ENCODE measurements at places on chromosomes 2 and 18.
A peak's percentile ranks its signal among the peaks of the same experiment; 100 is the strongest.

DNA sequence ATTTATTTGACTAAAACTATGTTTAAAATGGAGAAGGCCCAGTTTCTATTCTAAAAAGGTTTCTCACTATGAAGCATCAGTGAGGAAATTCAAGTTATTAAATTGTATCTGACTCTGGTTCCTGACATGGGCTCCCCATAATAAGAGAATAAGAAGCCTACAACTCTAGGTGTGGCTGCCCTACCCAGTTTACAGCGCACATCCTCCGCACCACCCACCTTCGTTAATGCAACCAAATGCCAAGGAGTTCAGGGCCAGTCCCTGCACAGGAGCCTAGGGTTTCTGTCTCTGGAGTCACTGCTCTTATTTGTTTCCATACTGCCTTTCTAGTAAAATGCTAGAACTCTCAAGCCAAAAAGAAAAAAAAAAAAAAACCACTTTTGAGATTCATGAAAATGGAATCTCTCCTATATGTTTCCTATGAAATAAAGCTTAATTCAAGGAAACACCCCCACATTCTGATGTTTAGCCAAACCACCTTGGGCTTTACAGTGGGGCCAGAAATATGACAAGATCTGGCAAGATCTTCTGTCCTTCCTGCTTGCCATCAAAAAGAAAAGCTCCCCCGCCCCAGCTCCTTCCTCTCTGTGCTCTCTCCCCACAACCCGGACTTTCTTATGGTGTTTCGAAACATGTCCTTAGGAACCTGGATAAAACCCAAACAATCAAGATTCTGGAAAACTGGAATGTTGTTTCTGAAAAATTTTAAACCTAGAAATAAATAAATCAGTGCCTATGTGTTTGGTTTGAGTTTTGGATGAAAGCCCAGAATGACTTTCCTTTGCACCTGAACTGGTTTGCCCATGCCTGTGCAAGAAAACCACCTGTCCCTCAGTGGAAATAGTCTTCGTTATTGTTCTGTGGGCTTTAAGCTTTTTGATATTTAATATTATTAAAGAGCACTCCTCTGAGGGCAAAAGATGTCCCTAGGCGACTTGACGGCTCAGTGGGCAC lies 136.7 kb downstream of the SP3 start:
- no peak for DNase-seq

GRCh38 chr18:10405014-10405493 lies 49.4 kb upstream of the APCDD1 start:
- DNase-seq = no peak

- DNase-seq = no peak
Observed at GRCh38 chr2:25222477-25223121, 54.2 kb upstream of the POMC start.

- no peak for DNase-seq
Observed at GRCh38 chr18:44790860-44791259, 110.2 kb downstream of the SETBP1 start.

GRCh38 chr2:62570861-62571698 lies 65.1 kb upstream of the TMEM17 start:
- no peak for DNase-seq

DNA sequence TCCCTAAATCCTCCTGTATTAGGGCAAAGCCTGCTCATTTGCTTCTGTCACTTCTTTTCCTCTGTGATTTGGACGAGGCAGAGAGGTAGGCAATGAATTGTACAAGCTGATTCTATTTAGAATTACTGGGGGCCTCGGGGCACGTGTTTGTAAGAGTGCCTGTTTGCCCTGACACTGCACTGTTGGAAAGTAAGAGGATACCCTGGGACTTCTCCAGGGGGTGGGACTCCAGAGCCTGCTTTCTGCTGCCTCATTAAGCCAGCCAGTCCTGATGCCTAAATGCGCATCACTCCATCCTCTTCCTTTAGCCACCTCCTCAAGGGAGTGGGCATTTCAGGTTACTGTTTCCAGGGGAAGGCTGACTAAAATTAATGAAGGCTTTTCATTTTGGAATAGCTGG lies 134.3 kb downstream of the TDRD15 start:
- no peak for DNase-seq

GRCh38 chr2:134738141-134738870 lies 19.5 kb upstream of the TMEM163 start:
- peak; percentile 86 for DNase-seq

- no peak for DNase-seq
Observed at GRCh38 chr2:71064110-71064611, 4.3 kb upstream of the NAGK start.
